HT-29 (cell line): ENCODE measurements at places on chromosomes 5 and 9.

DNA sequence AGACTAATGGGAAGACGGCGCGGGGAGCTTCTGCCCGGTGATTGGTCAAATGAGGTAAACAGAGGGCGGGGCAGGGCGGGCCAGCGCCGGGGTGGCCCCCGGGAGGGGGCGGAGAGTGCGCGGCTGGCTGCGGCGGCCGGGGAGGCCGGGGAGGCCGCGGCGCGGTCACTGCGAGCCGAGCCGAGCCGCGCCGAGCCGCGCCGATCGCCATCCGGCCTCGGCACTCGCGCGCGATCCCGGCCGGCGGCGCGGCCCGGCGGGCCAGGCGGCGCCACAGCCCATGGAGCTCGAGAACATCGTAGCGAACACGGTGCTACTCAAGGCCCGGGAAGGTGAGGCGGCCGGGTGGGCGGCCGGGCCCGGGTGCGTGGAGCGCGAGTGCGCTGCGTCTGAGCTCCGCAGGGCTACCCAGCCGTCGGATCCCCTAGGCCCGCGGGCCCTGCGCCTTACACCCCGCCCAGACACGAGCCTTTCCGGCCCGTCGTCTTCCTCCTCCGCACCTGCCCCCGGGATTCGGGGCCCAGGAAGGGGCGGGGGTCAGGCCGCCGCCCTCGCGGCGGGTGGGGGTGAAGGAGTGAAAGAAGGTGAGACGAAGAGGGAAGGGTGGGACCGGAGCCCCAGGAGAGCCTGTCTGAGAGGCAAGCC is at the start of gene GRK6:
Gene GRK6 (plus strand): TSS at position 111 of the 645 bp plus-strand sequence. CDS start 170 bp downstream, at position 281.
- peak; percentile 55 for DNase-seq

DNA sequence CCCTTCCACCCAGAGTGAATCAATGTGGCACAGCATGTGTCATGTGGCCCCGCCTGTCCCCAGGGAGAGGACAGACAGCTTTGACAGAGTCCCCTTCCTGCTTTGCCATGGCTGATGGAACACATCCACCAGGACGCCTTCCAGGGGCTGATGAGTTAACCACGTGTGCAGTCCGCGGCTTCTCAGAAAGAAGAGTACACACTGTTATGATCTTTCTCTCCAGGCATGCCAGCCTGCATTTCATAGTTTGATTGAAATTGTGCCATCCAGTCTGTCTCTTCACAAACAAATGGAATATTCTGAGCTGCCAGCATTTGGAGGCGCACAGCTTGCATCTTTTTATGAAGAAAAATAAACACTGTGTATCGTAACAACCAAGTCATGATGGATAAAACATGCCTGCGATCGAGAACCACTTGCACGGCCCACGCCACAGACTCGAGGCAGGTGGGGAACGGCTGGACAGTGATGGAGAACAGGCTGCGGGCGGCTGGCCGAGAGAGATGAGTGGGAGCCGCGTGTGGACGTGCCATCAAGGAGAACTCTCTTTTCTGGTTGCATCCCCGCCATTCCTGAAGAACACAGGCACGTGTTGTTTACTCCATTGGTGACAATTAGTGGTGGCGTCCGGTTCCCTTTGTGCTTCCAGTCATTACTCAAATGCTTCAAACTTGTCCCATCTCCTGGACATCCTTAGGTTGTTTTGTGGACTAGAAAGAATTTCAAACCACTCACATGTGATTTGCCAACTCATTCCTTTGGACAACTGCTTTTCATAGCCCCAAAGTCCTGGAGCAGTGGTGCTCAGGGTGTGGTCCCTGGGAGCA is 220.2 kb downstream of the AGTPBP1 start:
- DNase-seq: no peak

GRCh38 chr9:32161209-32161608 is 223.2 kb upstream of the ACO1 start:
- DNase-seq: no peak

GRCh38 chr9:28050046-28050445 is 476.8 kb upstream of the C9orf72 start:
- DNase-seq: no peak

GRCh38 chr9:71863631-71864030 is 47.4 kb downstream of the ABHD17B start:
- no peak for DNase-seq

DNA sequence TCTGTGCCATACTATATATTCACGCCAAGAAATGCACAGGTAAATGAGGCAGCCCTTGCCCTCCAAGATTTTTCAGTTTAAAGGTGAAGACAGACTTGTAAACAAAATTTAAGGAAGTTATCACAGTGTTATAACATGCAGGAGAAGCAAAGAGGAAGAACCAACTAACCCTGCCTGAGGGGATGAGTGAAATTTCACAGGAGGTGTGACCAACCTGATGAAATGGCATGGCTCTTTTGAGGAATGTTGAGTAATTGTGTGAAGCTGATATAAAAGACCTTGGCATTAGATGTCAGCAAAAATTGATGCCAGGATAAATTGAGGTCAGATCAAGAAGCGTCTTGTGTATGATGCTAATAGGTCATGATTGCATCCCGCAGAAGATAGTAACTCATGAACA is 86.5 kb downstream of the HCN1 start:
- DNase-seq: no peak

DNA sequence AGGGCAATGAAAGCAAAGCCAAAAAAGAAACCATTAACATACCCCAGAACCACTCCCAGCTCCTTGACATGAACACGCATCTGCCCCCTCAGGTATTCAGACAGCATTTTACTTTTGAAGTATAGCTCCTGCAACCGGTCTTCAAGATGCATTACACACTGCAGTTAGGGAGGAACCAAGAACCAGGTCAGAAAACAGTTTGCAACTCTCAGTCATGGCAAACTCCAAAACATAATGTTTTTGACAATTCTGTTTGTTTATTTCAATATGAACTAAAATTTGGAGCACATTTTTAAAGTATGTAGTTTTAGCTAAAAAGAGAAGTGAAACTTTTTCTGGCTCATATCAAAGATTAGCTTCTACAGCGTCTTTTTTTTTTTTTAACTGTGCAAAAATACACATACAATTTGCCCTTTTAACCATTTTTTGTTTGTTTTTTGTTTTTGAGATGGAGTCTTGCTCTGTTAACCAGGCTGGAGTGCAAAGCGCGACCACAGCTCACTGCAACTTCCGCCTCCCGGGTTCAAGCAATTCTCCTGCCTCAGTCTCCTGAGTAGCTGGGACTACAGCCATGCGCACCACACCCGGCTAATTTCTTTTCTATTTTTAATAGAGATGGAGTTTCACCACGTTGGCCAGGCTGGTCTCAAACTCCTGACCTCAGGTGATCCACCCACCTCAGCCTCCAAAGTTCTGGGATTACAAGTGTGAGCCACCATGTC is 12.2 kb upstream of the RAPGEF6 start:
- DNase-seq: no peak

- DNase-seq: peak; percentile 30
These were observed 24.2 kb downstream of the POU5F2 start for GRCh38 chr5:93717162-93717561.

- DNase-seq: peak; percentile 18
These were observed 27.6 kb upstream of the LHFPL2 start for GRCh38 chr5:78675956-78676730.

DNA sequence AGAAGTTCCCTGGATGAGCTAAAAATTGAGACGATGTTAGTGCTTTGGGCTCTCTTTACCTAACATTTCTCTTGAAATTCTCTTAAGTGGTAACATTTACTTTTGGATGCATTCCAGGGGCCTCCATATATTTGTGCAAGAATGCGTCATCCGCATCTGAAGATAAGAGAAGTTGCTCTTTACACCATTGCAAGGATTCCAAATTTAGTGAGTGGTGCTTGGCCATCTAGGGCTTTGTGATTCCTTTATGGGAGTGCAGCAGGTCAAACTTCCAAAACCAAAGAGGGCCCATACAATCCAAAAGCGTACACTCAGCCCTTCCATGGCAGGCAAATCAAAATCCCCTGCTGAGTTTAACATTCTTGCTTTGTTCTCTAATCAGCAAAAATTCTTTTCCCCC is 102.0 kb upstream of the DMAC1 start:
- no peak for DNase-seq

- no peak for DNase-seq
These were observed 88.0 kb downstream of the NRG2 start for GRCh38 chr5:139955053-139955605.

DNA sequence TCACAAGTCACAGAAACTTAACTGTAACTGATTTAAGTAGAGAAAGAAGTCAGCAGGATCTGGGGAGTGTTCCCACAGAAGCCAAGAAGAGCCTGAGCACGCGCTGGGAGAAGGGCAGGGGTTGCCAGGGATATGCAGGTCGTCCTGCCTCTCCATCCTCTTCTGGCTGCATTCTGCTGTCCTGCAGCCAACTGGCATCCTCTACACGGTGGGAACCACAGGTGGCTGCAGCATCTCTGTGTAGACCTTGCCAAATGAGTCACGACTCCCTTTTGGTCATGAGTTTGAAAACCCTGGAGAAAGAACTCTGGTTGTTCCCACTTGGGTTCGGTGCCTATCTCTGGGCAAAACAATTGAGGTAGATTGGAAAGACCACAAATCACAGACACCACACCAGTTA is 38.4 kb upstream of the PCA3 start:
- no peak for DNase-seq

- no peak for DNase-seq
These were observed 18.7 kb downstream of the CAST start for GRCh38 chr5:96680759-96681470.

- DNase-seq: no peak
These were observed 176.7 kb upstream of the ADAMTSL1 start for GRCh38 chr9:18297056-18297841.

- no peak for DNase-seq
These were observed 103.2 kb downstream of the LHFPL2 start for GRCh38 chr5:78545406-78545805.

DNA sequence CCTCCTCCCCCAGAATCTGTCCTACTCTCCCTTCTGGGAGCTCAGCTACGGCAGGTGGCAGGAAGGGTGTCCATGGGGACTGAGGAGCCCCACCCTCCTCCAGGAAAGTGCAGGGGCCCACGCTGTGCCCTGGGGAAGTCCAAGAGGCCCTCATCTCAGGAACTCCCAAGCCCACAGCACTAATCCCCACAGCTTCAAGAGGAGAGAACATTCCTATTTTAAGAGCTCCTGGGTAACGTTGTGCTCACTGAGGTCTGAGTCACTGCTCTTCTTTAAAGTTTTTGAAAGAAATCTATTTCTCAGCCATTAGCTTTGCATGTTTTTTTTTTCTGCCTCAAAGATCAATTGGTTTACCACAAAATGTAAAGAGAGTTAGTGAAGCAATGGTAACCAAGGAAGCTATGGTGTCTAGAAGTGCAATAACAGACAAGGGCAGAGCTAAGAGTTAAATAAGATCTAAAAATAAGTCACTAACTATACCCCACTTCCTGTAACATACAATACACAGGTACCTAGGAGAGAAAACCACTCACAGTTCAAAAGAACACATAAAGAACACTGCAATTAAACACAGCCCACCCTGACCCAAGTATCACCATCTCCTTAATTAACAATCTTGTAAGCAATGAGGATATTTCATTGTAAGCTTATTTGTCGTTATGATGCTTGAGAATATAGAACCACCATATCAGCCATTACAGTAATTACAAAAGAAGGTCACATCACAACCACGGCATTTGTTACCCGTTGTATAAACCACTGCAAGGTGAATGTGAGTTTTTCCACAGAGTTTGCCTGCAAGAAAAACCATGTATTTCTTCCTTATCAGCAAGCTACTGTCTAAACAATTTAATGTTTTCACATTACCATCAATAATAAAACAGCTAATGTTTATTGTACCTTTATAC is 382.3 kb upstream of the SLC30A5 start:
- DNase-seq: no peak

GRCh38 chr5:10604975-10605374 is 41.1 kb downstream of the ANKRD33B start:
- no peak for DNase-seq

DNA sequence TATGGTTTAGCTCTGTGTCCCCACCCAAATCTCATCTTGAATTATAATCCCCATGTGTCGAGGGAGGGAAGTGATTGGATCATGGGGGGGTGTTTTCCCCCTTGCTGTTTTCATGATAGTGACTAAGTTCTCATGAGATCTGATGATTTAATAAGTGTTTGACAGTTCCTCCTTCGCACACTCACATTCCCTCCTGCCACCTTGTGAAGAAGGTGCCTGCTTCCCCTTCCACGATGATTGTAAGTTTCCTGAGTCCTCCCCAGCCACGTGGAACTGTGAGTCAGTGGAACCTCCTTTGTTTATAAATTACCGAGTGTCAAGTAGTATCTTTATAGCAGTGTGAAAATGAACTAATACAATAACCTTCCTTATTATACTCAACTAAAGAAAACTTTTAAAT is 24.3 kb upstream of the TEX10 start:
- DNase-seq: no peak

DNA sequence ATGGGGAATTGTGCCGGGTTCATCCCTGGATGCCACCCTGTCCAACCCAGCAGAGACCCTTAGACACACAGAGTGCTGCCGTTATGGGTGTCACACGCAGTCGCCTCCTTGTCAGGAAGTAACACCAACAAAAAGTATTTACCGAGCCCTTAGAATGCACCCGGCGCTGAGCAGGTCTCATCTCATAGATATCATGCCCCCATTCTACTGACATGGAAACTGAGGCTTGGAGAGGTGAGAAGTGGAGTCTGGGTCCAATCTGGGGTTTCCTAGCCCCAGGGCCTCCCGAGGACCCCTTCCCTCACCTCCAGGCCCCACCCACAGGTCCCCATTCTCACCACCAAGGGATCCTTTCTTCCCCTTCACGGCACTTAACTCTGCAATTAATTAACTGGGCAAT is 36.8 kb upstream of the BARHL1 start:
- DNase-seq: no peak

- no peak for DNase-seq
These were observed 1.4 kb downstream of the PLEKHG4B start for GRCh38 chr5:93221-93980.

GRCh38 chr9:125255781-125256391 is 5.7 kb upstream of the GAPVD1 start:
- peak; percentile 39 for DNase-seq

DNA sequence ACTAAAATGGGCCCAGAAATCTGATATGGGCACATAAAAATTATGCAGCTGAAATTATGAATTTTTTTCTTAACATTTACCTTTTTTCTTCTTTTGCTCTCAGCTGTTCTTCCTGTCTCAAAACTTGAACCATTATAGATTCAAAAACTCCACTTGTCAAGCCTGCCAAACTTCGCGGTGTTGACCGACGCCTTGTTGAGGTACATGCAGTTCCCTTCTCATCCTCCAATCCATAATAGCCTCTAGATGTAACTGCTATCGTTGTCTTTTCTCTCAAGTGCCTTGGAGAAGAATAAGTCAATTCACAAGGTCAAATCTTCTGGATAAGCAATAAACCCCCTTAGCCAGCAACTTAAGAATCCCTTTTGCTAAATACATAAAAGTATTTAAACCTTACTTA is 27.2 kb downstream of the RANBP6 start:
- DNase-seq: no peak
